ENCODE measurements at places on chromosomes 5 and 9.

GRCh38 chr5:172602783-172603231 lies 38.3 kb upstream of the NEURL1B start:
- DNase-seq: no peak

GRCh38 chr5:143302341-143303045 lies 101.0 kb downstream of the NR3C1 start:
- no peak for DNase-seq

DNA sequence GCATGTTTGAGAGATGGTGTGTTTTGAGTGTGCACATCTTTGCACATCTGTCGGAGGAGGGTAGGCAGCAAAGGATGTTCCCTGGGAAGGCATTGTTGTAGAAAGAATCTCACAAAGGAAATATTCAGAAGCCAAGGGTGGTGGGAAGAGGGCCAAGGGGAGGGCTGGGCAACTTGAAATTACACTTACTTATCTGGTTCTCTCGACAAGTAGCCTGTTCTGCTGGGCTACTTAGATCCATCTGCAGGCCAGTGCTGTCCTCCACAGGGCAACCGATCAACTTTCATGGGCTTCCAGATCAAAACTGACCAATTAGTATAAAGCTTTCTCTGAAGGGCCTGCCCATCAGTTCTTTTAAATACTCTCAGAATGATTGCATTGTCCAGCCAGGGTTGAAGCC lies 495.2 kb downstream of the GADD45G start:
- no peak for DNase-seq

DNA sequence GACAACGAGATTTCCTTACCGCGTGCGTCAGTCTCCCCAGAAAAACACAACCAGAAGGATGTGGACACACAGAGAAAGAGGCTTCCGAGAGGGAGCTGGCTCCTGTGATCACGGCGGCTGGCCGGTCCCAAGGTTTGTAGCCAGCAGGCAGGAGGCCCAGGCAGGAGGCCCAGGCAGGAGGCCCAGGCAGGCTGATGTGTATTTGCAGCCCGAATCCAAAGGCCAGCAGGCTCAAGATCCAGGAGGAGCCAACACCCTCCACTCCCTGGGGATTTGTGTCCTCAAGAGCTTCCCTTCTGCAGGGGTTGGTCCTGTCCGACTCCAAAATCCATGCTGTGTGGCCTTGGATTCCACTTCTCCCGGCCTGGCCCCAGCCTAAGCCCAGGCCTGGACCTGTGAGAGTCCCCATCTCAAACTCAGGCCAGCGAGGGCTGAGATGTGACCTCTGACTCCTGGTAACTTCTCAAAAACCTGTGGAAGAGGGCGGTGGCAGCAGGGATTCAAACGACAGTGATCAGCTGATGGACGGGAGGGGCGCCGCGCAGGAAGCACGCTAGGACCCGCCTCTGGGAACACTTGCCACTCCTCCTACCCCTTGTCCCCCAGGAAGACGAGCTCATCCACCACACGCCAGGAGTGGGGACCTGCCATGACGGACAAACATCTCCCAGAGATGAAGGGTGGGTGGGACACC lies 75.0 kb upstream of the PPP1R26 start:
- DNase-seq: no peak

GRCh38 chr9:80797831-80798688 lies 891.3 kb downstream of the TLE1 start:
- no peak for DNase-seq

- no peak for DNase-seq
Observed at GRCh38 chr5:14737291-14737690, 72.8 kb downstream of the OTULIN start.

DNA sequence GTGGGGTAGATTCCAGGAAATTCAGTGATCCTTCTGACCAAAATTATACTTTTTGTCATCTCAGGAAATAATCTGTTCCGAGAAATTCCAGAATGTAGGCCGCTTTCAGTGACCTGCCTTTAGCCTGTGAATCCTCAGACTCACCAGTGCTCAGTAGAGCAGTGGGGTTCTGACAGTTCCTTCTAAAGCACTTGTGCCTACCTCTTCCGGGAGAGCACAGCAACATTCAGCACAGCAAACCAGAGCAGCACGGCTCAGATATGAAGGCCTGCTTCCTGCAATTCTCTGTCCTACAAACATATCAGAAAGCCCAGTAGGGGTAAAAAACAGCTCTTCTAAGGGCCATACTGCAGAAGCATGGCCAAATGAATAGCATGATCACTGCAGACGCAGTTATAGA lies 15.0 kb downstream of the FANCC start:
- no peak for DNase-seq

DNA sequence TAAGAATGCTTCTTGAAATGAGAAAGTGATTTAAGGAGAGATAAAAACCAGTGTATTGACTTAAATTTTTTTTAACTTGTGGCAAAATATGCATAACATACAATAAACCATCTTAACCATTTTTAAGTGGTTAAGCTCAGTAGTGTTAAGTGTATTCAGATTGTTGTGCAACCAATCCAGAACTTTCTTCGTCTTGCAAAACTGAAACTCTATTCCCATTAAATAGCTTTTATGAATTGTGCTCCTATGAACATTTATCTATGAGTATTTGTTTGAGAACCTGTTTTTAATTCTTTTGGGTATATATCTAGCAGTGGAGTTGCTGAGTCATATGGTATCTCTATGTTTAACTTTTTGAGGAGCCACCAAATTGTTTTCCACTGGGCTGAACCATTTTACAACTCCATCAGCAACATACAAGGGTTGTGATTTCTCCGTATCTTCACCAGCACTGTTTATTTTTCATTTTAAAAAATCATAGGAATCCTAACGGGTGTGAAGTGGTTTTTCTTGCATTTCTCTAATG lies 76.6 kb upstream of the ACTBL2 start:
- no peak for DNase-seq

DNA sequence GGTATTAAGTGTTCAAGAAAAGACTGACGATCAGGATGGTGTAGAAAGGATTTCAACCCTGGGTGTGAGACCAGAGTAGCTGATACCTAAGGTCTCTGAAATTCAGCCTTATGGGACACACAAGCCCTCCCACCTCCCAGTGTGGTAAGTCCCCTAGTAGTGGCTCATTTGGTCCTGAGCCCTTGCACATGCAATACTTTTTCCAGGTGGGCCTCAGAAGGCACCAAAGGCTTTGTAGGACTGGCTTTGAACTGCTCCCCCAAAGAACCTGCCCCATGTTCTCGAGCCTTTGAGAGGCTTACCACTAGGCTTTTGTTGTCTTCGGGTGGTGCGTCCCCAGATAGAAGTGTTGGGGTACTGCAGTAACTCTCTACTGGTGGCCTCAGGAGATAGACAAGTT lies 803 bp downstream of the GARIN3 start:
- no peak for DNase-seq

DNA sequence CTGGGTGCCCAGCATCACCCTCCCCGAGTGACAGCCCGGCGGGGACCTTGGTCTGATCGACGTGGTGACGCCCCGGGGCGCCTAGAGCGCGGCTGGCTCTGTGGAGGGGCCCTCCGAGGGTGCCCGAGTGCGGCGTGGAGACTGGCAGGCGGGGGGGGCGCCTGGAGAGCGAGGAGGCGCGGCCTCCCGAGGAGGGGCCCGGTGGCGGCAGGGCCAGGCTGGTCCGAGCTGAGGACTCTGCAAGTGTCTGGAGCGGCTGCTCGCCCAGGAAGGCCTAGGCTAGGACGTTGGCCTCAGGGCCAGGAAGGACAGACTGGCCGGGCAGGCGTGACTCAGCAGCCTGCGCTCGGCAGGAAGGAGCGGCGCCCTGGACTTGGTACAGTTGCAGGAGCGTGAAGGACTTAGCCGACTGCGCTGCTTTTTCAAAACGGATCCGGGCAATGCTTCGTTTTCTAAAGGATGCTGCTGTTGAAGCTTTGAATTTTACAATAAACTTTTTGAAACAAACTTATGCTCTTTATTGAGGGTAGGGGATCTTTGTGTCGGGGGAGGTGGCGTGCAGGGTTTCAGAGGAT lies 1.3 kb downstream of the GADD45G start:
- DNase-seq: no peak

DNA sequence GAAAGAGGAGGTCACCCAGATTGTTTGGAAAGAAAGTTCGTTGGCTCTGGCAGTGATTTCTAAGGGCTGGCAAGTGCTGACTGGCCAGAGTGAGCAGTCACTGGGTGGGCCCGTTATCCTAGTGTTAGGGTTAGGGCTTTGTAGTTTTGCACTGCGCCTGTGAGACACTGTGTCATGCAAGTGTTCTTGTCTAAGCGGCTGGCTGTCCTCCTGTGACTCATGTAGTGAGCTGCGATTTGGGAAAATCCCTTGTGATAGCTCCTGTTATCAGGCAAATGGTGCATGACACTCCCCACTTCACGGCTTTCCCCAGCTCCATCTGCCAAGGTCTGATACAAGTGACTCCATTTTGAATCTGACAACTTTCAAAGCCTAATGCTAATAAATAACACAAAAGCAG lies 526.0 kb upstream of the ADAMTS16 start:
- no peak for DNase-seq

- DNase-seq: no peak
Observed at GRCh38 chr9:22683700-22684075, 237.1 kb downstream of the DMRTA1 start.

DNA sequence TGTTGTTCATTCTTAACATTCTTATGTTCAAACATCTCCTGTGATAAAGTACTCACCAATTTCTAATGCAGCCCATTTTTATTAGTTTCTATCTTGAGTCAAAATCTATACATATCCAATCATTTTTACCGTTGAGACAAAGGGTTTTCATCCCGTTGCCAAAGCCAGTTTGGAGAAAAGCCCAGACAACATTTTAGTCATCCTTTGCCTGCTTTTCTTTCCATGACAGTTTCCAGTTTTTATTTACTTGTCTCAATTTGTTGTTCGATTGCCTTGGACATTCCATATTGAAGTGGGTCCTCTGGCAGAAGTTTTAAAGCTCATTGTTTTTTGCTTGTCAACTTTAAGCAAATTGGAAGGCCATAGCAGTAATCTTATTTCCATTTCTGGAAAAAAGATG lies 123.9 kb downstream of the RAB3C start:
- DNase-seq: no peak

GRCh38 chr5:136308212-136308795 lies 57.0 kb downstream of the TRPC7 start:
- no peak for DNase-seq

DNA sequence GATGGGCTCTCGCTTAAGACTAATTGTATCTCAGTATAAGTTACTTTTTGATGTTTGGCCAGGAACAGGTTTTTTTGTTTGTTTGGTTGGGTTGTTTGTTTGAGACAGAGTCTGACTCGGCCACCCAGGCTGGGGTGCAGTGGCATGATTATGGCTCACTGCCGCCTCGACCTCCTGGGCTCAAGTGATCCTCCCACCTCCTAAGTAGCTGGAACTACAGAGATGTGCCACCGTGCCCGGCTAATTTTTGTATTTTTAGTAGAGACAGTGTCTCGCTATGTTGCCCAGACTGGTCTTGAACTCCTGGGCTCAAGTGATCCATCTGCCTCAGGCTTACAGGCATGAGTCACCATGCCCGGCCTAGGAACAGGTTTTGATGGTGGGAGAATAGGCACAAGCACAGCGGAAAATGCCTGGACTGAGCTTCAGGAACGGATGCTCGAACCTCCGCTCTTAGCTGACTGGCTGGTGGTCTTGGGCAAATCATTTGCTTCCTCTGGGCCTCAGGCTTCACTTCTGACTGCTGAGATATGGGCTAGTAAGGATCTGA lies 11.4 kb upstream of the SYNPO start:
- DNase-seq: no peak

DNA sequence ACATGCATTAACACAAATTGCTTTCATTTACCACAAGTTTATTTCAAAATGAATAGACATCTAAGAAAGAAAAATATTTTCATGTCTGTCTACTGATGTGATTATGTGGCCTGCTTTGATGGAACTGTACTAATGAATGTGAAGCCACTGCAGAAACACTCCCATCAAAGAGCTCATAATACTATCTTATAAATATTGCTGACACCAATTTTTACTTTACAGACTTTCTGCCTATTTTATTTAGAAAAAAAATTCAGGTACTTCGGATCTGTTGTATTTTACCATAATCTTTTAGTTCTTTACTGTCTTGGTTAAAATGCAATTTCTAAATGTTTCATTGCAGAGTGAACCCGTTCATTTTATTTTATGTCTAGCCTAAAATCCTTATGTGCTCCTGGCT lies 281.9 kb downstream of the ICE1 start:
- no peak for DNase-seq

GRCh38 chr9:3842839-3843238 lies 317.0 kb upstream of the RFX3 start:
- DNase-seq: no peak

Data from stimulated activated CD4-positive, alpha-beta T cell treated with anti-CD3 and anti-CD28 coated beads, Interleukin-12 subunit alpha, Interleukin-12 subunit beta, amount 100 ng/mL, for 48 hours (primary cell).